ENCODE measurements at places on chromosomes 1 and 21. TPM values are rescaled to one million over a fixed set of nuclear protein-coding genes. Genes with fewer than 3 reads are reported as not detected.
A peak's percentile ranks its signal among the peaks of the same experiment; 100 is the strongest.

Gene MX1
- total RNA-seq, result 3.6 TPM

- DNase-seq, result no peak
Measured at GRCh38 chr1:2503554-2504224, 22.7 kb downstream of the PANK4 start.

- DNase-seq, result no peak
Measured at GRCh38 chr1:168473126-168473525, 70.7 kb downstream of the XCL2 start.

GRCh38 chr1:233473549-233474204, 140.2 kb upstream of the KCNK1 start:
- no peak for DNase-seq

DNA sequence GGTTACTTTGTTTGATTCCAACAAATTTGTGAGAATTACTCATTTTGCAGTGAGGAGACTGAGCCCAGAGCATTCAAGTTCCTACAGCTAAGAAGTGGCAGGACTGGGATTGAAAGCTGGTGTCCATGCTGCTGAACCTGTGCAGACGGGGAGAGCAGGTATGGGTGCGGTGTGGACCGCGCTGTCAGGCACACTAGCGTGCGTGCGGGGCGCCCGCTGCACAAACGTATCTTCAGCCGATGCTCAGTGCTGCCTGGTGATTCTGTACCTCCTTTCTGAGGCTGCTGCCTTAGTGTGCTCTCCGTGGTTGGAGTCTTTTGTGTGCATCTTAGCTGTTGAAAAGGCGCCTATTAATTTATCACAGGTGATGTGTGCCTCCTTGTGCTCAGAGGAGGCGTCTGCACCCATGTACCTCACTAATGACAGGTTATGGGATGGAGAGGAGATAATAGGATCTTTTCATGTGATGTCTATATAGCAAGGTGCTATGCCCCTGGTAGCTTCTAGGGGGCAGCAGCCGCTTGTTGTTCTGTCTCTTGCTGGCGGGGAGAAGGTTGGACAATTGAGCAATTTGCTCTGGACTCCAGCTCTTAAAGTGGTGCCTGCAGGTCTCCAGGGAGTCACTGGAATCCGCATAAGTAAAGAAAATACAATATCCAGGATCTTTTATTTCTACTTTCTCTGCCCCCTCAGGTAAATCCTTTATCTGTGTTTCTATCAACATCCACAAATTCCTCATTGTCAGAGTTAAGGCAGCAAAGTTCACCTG, 32.5 kb downstream of the PEX14 start:
- peak; percentile 73 for DNase-seq

Gene C1QB
- total RNA-seq, result not detected

- DNase-seq, result no peak
Measured at GRCh38 chr1:91428182-91428798, 23.7 kb upstream of the HFM1 start.

Data from SK-MEL-5 (cell line).